MG63 (cell line): ENCODE measurements at places on chromosomes 6 and 20. TPM values are rescaled to one million over a fixed set of nuclear protein-coding genes. Genes with fewer than 3 reads are reported as not detected.

DNA sequence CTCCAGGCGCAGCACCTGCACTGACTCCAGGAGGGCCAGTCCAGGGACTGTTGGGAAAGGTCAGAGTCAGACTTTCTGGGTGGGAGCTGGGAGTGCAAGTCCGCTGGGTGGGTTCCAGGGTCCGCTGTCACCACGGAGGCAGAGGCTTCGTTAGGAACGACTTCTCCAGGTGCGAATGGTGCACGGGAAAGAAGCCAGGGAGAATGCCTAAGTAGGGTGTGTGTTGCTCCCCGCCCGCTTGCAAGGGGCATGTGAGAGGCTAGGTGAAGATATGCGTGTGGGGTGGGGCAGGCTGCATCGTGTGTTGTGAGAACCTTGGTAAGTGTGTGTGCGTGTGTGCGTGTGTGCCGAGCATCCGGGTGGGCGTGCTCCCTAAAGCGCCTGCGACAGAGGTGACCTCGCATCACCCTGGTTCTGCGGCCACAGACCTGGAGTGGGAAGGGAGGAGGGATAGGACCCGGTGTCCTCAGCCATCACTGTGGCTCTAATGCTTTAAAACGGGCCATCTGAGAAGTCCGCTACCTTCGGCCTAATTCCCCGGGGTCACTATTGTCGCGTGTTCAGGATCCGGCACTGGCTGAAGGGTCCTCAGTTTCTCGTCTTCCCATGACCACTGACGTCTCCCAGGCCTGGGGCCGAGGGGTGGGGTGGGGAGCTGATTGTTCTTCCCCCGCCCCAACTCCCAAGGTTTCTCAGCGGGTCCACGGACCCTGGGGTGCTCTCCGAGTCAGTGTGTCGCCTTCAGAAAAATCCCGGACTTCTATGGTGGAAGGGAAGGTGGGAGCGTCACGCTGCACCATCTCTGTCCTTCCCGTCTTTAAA is 6.1 kb downstream of the SLC32A1 start:
- no peak for DNase-seq

- DNase-seq, result no peak
Measured at GRCh38 chr20:62334881-62335280, 32.1 kb downstream of the ADRM1 start.

GRCh38 chr6:15823838-15824414 is 161.1 kb upstream of the DTNBP1 start:
- no peak for DNase-seq

- no peak for DNase-seq
Measured at GRCh38 chr6:148528292-148528691, 185.7 kb downstream of the SASH1 start.

DNA sequence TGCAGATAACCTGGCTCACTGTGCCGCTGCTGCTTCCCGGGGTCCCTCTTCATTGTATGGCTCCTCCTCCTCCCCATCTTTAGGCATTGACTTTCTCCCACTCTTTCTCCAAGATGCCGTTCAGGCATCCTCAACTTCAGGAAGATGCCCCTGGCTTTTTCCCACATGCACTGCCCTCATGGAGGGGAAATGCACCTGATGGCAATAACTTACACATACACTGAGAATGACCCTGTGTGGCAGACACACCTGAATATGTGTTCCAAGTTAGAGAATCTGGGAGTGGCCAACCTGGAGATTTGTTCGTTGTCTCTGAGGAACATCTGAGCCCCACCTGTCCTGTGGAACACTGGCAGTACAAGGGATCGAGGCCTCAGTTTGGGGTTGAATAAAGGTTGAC is 273.9 kb upstream of the CHD6 start:
- no peak for DNase-seq

DNA sequence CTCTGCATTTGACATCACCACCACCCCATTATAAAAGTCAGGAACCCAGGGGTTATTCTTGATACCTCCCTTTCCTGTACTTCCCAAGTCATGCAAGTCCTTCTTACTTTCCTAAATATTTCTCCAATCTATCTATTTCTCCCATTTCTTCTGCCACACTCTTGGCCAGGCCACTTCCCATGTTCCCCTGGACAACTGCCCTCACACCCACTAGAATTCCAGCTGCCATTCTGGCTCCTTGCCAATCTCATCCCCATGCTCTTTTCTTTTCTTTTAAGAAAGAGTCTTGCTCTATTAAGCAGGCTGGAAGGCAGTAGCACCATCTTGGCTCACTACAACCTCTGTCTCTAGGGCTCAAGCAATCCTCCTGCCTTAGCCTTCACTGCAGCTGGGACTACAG is 15.2 kb downstream of the DEFB132 start:
- no peak for DNase-seq

- no peak for DNase-seq
Measured at GRCh38 chr6:120278689-120279396, 929.3 kb upstream of the MAN1A1 start.

Gene TRDN
- total RNA-seq, result not detected in 2 replicates
